NCI-H524 (cell line): ENCODE measurements at places on chromosomes 5 and 9.
A peak's percentile ranks its signal among the peaks of the same experiment; 100 is the strongest.

DNA sequence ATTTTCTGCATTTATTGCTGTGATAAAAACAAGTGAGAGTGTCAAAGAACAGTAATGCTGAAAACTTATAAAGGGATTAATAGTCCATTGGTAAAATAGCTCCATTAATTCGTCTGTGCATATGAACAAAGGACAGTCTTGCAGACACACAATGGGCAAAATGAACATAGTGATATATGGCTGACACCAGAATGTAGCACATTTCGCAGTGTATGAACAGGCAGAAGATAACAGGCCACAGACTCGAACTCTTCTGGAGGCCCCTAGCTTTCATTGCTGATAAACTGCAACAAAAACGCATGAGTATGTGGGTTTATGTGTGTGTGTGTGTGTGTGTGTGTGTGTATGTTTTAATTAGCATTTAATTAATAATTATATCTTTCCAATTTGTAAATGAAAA, 354.8 kb downstream of the TAF11L14 start:
- no peak for DNase-seq

GRCh38 chr5:170681013-170681433, 102.5 kb upstream of the GABRP start:
- peak; percentile 2 for DNase-seq

DNA sequence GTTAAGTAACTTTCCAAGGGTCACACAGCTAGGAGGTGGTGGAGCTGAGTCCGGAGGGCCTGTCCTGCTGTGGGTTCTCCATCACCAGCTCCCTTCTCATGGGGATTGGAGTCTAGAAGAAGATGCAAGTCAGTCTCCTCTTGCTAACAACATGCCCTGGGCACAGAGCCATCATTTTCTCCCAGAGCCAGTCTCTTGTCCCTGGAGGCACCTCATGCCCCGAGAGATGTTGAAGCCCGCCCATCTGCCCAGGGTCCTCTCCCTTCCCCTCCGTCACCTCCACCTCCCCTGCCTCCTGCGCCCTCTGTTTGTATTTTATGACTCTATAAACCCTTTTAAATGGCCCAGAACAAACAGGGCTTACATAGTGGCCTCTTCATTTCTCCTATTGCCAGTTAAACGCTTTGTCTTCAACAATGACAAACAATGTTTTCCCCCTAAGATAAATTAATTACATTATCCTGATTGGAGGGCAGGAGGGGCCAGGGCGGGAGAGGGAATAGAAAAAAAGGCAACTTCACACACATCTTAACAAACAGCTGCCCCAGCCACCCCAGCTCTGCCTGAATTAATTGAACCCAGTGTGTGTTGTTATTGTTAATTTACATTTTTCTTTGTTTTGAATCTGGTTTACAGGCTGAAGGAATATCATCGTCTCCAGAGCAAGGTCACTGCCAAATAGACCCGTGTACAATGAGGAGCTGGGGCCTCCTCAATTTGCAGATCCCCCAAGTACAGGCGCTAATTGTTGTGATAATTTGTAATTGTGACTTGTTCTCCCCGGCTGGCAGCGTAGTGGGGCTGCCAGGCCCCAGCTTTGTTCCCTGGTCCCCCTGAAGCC, 55.8 kb downstream of the ASS1 start:
- peak; percentile 33 for DNase-seq

DNA sequence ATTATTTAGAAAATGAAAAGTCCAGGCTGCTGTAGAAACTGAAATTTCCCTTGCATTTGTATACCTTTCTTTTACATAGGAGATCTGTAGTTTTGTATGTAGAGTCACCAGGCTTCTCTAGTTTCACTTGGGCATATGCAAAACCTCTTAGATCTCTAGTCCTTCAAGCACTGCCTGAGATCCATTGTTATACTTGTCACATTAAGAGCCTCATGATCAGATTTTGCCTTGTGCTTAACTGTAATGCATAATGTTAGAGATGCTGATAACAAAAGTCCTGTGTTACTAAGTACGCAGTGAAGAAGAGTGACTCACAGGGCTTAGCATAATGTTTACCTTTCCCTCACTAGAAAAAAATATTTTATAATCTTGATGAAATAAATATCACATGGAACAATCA, 250.2 kb downstream of the CYLC2 start:
- no peak for DNase-seq

- DNase-seq = no peak
Measured at GRCh38 chr9:93020771-93021670, 37.5 kb upstream of the SUSD3 start.

DNA sequence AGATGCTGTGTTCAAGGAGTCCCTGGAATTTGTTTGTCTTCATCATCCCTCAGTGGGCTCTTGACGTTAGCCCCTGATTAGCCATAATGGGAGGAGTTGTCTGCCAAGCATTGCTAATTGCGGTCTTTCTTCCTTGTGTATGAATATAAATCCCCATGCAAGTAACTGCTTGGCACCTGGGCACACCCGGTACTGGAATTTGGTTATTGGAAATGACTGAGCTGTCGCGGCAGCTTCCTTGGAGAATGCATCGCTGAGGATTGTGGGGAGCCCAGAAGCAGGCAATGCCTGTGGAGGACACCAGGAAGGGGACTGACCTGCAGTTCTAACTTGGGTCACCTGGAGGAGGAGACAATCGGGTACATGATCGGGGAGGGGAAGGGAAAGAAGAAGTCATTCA, 53.3 kb upstream of the CTSL start:
- DNase-seq = no peak

GRCh38 chr5:33588654-33589372, 148.0 kb downstream of the TARS1 start:
- DNase-seq = peak; percentile 20

- DNase-seq = no peak
Measured at GRCh38 chr9:138049085-138049778, 171.7 kb downstream of the CACNA1B start.

- DNase-seq = no peak
Measured at GRCh38 chr9:28653216-28653615, 1079.9 kb upstream of the C9orf72 start.

DNA sequence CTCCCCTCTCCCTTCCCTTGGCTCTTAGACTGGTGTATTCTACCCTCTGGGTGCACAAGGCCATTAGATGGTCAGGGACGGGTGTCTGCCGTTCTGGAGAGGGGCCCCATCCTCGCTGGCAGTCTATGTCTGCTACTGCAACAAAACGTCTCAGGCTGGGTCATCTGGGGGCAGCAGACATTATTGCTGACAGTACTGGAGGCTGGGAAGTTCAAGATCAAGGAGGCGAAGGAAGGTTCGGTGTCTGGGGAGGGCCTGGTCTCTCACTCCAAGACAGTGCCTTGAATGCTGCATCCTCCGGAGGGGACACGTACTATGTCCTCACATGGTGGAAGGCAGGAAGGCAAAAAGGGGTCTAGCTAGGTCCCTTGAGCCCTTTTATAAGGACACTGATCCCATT, 93.4 kb upstream of the COL5A1 start:
- DNase-seq = no peak

DNA sequence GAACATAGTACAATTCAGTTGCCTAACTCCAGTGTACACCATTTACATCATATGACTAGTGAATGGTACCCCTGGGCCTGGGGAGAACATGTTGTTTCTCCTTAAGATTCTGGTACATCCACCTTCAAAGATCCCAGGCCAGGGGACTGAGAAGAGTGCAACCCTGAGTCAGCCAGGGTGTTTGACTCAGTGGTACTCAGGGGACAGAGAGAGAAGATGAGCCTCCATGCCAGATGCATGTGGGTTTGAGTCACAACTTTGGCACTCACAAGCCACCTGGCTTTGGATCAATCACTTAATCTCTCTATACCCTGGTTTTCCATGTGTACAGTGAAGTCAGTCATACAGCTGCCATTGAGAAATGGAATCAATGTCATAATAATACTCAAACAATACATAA, 53.7 kb downstream of the MAP1B start:
- no peak for DNase-seq

- no peak for DNase-seq
Measured at GRCh38 chr5:8828596-8829322, 717.1 kb downstream of the SEMA5A start.

DNA sequence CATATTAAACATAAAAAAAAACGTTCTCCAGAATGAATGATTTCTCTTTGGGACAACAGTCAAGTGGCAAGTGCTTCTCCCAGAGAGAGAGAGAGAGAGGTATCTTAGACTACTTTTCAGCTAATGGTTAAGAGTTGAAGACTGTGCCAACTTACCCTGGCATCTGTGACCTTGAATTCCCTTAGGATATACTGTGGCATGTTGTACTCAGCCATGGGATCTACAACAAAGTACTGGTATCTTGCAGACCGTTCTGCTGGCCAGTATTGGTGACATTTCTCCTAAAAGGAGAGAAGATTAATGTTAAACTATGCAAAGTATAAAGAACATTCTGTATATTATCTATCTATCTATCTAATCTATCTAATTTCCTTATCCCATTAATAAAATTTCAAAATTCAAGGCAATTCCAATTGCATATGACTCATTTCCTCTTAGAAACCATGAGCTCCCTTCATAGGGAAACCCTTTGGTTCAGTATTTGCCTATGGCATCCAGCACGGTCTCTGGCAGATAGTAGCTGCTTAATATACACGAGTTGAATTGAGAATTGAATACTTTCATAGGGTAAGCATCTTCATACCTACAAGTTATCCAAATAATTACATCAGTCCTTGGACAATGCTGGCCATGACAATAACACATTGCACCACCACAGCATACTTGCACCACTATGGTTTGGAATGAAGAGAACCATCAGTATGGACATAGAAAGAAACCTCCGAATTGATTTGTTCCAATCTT, 539.4 kb upstream of the DMAC1 start:
- no peak for DNase-seq

- peak; percentile 23 for DNase-seq
Measured at GRCh38 chr5:102753889-102754766, 977 bp upstream of the PAM start.

DNA sequence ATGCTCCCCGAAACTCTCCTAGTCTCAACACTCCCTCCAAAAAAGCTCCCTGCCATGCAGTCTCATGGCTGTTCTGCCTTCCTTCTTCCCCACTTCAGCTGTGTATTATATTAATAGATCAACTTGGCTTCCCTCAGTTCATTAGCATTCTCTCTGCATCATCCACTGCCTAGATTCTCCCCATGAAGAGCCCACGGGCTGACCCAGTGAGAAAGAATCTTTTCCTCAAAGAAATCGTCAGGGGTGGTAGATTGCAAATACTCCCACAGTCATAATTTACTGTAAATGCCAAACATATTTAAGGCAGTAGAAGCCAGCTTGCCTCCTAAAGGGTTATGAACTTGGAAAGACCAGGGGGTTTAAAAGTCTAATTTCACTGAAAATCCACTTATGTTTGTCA, 33.5 kb downstream of the GNA14 start:
- no peak for DNase-seq

DNA sequence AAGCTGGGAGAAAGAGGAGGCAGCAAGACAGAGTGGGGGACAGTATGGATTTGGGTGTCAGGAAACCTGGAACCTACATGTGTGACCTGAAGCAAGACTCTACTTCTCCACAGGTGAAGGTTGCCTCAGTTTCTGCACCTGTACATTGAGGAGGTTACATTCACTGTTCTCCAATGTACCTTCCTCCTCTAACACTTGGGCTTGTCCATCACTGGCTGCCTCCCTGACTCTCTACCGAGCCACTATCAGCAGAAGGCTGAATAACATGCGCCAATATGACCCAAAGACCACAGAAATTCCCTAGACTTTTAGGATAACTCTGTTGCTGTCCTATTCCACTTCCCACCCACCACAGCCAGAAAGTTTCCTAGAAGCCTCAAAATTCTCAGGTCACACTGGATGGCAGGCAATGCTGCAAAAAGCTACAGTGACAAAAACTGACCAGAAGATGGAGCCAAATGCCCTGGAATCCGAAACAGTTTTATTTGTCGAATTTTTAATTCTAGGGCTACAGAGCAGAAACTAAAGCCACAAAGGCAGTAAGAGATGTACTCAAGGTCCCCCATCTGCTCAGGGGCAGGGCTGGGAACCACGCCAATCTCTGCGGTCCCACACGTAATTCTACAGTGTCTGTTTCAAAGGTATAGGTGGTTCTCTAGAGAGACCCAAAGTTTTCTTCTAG, 64.4 kb downstream of the FAM114A2 start:
- peak; percentile 85 for DNase-seq

- no peak for DNase-seq
Measured at GRCh38 chr5:23446424-23446823, 61.0 kb upstream of the PRDM9 start.

- no peak for DNase-seq
Measured at GRCh38 chr5:7578071-7578470, 182.1 kb downstream of the ADCY2 start.

DNA sequence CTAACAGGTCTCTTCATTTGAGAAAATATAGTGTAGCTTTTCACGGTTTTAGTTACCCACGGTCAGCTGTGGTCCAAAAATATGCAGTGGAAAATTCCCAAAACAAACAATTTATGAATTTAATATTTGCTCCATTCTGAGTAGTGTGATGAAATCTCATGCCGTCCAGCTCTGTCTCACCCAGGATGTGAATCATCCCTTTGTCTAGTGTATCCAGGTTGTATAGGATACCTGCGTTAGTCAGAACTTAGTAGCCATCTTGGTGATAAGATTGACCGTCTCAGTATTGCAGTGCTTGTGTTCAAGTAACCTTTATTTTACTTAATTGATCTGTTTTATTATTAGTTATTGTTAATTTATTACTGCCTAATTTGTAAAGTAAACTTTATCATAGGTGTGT, 41.1 kb downstream of the NDUFS4 start:
- no peak for DNase-seq

- no peak for DNase-seq
Measured at GRCh38 chr5:172274951-172275753, 8.4 kb downstream of the UBTD2 start.

DNA sequence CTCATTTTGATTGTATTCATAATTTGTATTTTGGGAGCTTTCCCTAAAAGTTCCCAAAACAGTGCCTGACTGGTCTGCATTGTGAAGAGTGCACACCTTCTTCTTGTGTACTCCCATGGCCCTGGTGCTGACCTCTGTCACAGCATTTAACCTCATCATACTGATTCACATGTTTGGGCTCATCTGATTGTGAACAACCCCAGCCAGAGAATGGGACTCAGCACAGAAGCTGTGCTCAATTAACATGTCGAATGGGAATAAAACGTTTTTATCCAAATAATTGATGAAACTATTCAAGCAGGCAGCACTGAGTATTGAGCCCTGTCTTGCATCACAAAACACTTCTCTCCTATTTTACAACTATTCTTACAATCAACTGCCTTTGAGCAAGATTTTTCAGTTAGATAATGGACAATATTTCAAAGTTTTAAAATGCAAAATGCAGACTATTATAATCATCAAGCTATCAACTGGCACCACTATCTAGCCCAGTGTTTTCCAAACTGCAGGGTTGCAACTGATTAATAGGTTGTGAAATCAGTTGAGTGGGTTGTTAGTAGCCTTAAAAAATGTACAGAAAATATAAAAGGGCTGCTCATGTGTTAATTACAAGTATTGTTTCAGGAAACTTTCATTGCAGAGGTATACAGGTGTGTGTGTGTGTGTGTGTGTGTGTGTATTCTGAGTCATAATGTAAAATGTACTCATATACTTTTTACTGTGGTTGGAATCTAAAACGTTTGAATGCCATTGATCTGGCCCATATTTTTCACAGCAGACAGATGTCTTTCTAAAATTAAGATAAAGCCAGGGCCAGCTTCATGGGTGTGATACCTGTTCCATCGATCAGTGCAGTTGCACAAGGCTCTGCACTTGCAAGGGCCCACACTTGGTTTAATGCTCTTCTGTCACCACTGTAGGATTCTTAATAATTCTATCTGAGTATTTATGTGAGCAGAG, 190.5 kb downstream of the PIK3R1 start:
- DNase-seq = no peak
